Left lung (tissue), 14 donors: ENCODE measurements at places on chromosomes 2 and 18. TPM values are rescaled to one million over a fixed set of nuclear protein-coding genes. Genes with fewer than 3 reads are reported as not detected.

The GKN1 gene
- total RNA-seq = not detected

The EN1 gene
- not detected for total RNA-seq

The CGREF1 gene
- total RNA-seq = 3.4 TPM

The PRADC1 gene
- 23.3 TPM for total RNA-seq

The KCNJ13 gene
- total RNA-seq = not detected

The TOGARAM2 gene
- total RNA-seq = 1.5 TPM

The ANKRD62 gene
- total RNA-seq = 0.20 TPM

The DYSF gene
- 24.5 TPM for total RNA-seq
